ENCODE measurements at places on chromosomes 12 and 14. TPM values are rescaled to one million over a fixed set of nuclear protein-coding genes. Genes with fewer than 3 reads are reported as not detected.
A peak's percentile ranks its signal among the peaks of the same experiment; 100 is the strongest.

DNA sequence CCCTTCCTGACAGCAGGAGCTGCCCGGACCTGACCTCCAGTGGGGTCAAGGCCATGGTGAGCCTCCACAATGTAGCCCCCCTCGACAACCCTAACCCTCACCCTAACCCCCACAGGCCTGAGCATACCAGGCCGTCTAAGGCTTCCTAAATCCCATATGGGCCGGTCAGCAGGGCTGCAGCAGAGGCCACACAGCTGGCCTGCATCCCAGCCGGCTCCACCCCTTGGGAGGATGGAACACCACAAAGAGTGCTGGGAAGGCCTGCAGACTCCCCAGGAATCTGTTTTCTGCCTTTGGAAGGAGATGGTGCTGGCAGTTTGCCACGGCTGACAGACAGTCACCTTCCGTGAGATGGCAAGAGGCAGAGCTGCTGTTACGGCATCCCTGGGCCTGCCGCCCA, 2.8 kb downstream of the TMEM179 start:
- no peak for DNase-seq

PLXNC1 gene
- 15.5 TPM for total RNA-seq

GRCh38 chr14:92649934-92650545, 98.4 kb downstream of the LGMN start:
- DNase-seq: no peak

ABHD12B gene
- total RNA-seq: 2.9 TPM

DNA sequence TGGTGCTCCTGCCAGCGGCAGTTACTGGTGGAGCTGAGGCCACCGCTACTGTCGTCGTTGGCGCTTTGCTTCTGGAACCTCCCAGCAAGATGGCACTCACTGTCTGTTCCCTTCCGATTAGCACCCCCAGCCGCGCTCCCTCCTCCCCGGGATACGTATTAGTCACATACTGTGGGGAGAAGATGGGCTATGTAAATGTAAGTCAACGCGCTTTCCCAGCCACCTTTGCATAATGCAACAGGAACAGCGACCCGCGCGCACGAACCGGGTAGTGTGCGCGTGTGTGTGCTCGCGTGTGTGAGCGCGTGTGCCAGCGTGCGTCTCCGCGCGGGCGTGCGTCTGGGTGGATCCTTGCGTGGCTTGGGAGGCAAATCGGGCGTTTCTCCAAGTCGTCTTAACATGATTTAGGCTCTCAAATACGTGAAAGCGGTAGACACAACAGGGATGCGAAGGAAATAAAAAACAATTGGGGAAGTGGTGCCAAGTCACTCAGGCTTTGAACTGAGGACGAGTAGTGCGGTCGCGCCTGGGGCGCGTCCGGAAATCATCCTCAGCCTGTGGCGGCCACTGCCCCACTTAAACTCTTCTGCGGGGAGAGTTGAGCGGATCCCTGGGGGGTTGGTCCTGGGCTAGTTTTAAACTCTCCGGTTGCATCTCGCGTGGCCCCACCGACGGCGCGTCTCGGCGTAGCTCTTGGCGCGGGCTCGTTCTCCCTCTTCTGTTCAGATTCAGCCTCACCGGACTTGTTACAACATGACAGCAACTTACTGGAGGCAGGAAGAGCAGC, 1.8 kb downstream of the FLRT2 start:
- DNase-seq: peak; percentile 87

- DNase-seq: no peak
These were observed at the start of gene NELL2 for GRCh38 chr12:44875954-44876543. Gene NELL2 (minus strand): TSS chr12:44876315. CDS start chr12:44875869, 446 bp downstream.

Data from skin of body (tissue), 3 donors.